ENCODE measurements at places on chromosomes 1 and 21. TPM values are rescaled to one million over a fixed set of nuclear protein-coding genes. Genes with fewer than 3 reads are reported as not detected.

DNA sequence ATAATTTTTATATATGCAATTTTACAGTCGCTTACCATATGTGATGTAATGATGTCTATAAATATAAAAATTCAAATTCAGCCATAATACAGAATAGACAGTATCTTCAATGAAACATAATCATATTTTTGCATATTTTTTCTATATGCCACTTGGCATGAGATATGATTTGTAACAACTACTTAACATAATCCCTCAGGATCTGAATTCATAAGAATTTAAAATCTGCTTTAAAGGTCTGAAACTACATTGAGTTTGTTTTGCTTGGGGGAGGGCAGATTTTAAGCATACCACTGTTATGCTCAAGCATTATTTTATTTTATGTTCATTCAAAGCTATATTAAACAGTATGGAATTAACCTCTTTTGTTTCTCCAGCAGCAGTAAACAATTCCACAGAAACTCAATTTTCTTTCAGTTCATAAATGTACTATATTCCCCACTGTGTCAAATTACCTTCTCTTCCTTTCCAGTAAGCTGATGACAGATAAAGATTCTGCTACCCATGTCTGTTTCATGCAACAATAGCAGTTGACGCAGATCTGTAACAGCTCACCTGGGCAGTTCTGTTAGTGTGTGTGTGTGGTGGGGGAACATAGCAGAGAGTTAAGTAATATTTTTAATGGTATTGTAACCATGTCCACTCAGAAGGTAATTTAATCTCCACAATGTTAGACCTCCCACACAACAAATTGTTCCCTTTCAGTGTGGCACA, 224.8 kb downstream of the NTNG1 start:
- no peak overlapping the region for H3K27ac ChIP-seq
- H3K27me3 ChIP-seq = no peaks in the 10 kb centered on the region
- H3K36me3 ChIP-seq = no peaks in the 10 kb centered on the region
- no peak overlapping the region for H3K4me3 ChIP-seq

GRCh38 chr1:166888373-166889111, 12.5 kb upstream of the TADA1 start:
- no peaks in the 10 kb centered on the region for H3K36me3 ChIP-seq
- H3K4me1 ChIP-seq = peaks cover 8% of the 10 kb centered on the region
- H3K27me3 ChIP-seq = no peaks in the 10 kb centered on the region
- no peak overlapping the region for H3K4me3 ChIP-seq
- no peak overlapping the region for H3K27ac ChIP-seq
- no peak for DNase-seq

- no peak for DNase-seq
- H3K36me3 ChIP-seq = no peaks in the 10 kb centered on the region
- H3K27me3 ChIP-seq = no peaks in the 10 kb centered on the region
- H3K27ac ChIP-seq = no peak overlapping the region
- H3K4me3 ChIP-seq = no peak overlapping the region
Observed at GRCh38 chr1:168031198-168031597, 94.3 kb upstream of the MPC2 start.

DNA sequence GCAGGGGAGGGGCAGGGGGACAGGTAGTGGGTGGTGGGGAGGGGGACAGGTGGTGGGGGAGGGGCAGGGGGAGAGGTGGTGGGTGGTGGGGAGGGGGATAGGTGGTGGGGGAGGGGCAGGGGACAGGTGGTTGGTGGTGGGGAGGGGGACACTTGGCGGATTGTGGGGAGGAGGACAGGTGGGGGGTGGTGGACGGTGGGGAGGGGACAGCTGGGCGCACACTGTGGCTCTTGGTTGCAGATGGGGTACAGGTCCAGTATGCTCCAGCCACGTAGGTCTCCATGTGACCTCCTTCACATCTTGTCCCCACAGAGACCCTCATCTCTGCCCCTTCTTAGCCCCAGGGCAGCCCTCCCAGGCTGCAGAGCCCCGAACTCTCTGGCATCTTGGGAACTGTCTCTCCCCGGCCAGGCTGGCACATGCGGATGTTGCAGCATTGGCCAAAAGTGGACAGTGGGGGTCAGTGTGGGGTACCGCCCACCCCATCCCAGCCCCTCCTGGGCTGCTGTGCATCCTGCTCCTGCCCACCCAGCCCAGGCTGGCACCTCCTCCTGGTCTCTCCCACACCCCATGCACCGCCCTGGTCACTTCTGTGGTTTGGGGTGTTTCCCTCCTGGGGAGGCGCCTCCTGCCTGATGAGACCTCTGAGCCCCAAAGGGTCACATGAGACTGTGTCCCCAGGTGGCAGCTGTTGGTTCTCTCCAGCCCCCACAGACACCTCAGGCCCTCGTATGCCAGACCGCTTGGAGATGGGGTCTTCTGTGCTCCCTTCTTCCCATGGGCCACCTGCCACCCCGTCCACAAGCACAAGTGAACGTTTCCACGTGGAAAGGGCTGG, 7.6 kb upstream of the SLC19A1 start:
- no peaks in the 10 kb centered on the region for H3K36me3 ChIP-seq
- H3K27me3 ChIP-seq = no peaks in the 10 kb centered on the region
- DNase-seq = no peak
- no peak overlapping the region for H3K4me3 ChIP-seq

GRCh38 chr1:54904476-54905048, 17.6 kb upstream of the DHCR24 start:
- H3K27ac ChIP-seq = peak overlapping the region; percentile 65
- H3K27me3 ChIP-seq = no peaks in the 10 kb centered on the region
- H3K4me3 ChIP-seq = no peak overlapping the region
- no peaks in the 10 kb centered on the region for H3K36me3 ChIP-seq
- DNase-seq = no peak

DNA sequence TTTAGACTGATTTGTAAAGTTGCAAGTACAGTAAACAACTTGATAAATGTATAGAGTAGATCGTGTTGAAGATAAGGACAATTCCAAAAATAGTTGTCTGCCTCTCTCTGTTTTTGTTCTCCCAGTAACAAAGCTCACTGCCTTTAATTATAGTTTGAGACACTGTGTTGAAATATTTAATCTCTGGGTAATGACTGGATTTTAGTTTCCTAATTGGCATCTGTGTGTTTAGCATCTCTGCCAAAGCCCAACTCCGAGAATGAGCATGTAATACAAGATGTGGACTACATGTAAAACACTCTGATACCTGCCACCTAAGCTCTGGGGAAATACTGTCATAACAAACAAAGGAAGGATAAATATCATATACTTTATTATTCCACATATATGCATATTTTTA, 27.7 kb upstream of the SDE2 start:
- H3K27me3 ChIP-seq = no peaks in the 10 kb centered on the region
- DNase-seq = no peak
- peaks cover 26% of the 10 kb centered on the region for H3K4me1 ChIP-seq
- H3K36me3 ChIP-seq = no peaks in the 10 kb centered on the region
- no peak overlapping the region for H3K4me3 ChIP-seq
- H3K27ac ChIP-seq = no peak overlapping the region

DNA sequence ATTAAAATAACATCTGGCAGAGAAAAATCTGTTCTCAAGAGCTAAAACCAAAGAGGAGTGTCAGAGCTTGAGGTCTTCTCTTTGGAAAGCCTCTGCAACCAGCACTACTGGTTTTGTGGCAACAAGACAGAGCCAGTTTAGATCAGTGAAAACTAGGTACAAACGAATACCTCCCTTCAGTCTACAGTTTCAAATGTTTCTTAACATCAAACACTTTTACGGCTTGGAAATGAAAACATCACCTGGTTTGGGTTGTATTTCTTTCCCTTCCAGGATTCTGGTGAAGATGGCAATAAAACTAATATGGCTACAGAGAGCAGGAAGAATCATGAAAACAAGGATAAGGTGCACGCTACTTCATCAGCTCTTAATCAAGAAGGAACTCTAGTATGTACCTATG, 339.4 kb upstream of the ESRRG start:
- no peaks in the 10 kb centered on the region for H3K36me3 ChIP-seq
- DNase-seq = no peak
- H3K4me1 ChIP-seq = no peaks in the 10 kb centered on the region
- no peak overlapping the region for H3K27ac ChIP-seq

- no peaks in the 10 kb centered on the region for H3K4me1 ChIP-seq
- no peak overlapping the region for H3K4me3 ChIP-seq
- no peaks in the 10 kb centered on the region for H3K36me3 ChIP-seq
- DNase-seq = no peak
- no peaks in the 10 kb centered on the region for H3K27me3 ChIP-seq
Observed at GRCh38 chr1:26582053-26582835, 52.7 kb downstream of the RPS6KA1 start.

DNA sequence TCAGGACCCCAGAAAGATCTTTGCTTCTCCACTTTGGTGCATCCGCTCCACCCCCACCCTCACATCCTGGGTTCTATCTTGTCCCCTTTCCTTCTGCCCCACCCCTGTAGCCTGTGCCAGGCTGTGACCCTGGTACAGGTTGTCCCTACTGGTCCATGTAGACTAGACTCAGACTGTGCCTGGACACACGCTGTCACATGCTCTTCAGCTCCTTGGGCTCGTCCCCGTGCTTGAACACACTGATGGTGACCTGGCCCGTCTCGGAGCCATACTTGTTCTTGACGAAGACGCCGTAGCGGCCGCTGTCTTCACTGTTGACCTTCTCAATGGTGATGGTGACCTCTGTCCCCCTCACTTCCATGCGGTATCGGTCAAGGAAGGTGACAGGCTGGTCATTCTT, 54.8 kb downstream of the MYOM3 start:
- H3K4me1 ChIP-seq = no peaks in the 10 kb centered on the region
- H3K4me3 ChIP-seq = no peak overlapping the region
- no peak overlapping the region for H3K27ac ChIP-seq
- no peaks in the 10 kb centered on the region for H3K27me3 ChIP-seq
- H3K36me3 ChIP-seq = no peaks in the 10 kb centered on the region

Gene LPAR3
- total RNA-seq = 27.1 TPM

Gene ALPL
- 6.4 TPM for total RNA-seq

Gene C4BPA
- total RNA-seq = 0.67 TPM

Gene LCA5L
- total RNA-seq = 1.7 TPM

Gene HSD3B1
- not detected for total RNA-seq

Gene BRDT
- total RNA-seq = not detected
